ENCODE measurements at places on chromosomes 3 and 15. TPM values are rescaled to one million over a fixed set of nuclear protein-coding genes. Genes with fewer than 3 reads are reported as not detected.

Gene INSYN1
- not detected for total RNA-seq

Gene GOLGA8J
- total RNA-seq: 0.20 TPM

Gene GJD2
- total RNA-seq: not detected

Gene PGBD4
- 4.7 TPM for total RNA-seq

Gene PPARG
- 0.83 TPM for total RNA-seq

Gene PLS1
- 3.1 TPM for total RNA-seq

Gene GOLGA8B
- 332 TPM for total RNA-seq

DNA sequence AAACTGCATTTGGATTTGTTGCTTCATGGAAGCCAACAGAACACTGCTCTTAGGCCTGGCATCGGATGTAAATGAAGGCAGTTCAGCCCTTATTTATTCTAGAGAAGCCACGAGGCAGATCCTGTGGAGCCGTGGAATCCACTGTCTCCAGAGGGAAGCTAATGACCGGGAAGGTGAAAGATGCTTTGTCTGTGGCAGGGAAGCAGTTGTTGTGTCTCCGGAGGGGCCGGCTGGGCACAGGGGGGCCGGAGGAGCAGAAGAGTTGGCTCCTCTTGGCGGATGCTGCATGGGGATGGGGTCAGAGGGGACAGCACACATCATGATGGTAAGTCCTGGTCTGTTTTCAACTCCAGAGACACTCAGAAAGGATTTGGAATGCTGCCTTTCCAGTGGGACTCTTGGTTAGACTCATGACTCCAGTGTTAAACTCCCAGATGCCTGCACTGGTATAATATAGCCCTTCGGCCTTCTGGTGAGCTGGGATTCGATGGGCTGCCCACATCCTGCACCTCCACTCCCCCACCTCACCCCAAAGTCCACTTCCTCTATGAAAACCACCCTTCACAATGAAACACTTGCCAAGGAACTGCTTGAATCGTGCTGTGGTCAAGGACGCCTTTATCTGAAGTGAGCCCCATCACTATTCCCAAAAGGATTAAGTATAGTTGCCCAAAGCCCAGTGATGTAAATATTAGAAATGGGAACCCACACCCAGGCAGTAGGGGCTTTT is 33.6 kb downstream of the TPM1 start:
- no peaks in the 10 kb centered on the region for H3K4me1 ChIP-seq
- DNase-seq: no peak
- peaks cover 13% of the 10 kb centered on the region for H3K27me3 ChIP-seq
- H3K4me3 ChIP-seq: no peak overlapping the region
- H3K36me3 ChIP-seq: no peaks in the 10 kb centered on the region

GRCh38 chr3:102169915-102170479 is 264.8 kb upstream of the ZPLD1 start:
- no peaks in the 10 kb centered on the region for H3K27me3 ChIP-seq
- no peak overlapping the region for H3K27ac ChIP-seq
- no peak for DNase-seq
- no peaks in the 10 kb centered on the region for H3K36me3 ChIP-seq
- H3K4me1 ChIP-seq: no peaks in the 10 kb centered on the region

DNA sequence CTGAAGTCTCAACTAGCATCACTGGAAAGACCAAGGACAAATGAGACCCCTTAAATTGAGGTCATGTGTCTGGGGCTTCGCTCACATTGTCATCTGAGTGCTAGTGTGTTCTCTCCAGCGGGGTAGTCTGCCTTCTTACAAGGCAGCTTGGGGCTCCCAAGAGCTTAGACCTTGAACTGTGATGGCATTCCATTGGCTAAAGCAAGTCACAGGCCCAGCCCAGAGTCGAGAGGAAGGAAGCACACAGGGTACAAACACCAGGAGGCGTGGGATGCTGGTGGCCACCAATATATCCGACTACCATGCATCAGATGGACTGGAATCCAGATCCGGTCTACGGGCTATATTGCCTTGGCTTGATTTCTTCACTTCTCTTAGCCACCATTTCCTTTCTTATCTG is 31.5 kb upstream of the DYNC1LI1 start:
- no peaks in the 10 kb centered on the region for H3K36me3 ChIP-seq
- no peak overlapping the region for H3K4me3 ChIP-seq
- H3K27ac ChIP-seq: no peak overlapping the region
- no peaks in the 10 kb centered on the region for H3K4me1 ChIP-seq
- no peak for DNase-seq

DNA sequence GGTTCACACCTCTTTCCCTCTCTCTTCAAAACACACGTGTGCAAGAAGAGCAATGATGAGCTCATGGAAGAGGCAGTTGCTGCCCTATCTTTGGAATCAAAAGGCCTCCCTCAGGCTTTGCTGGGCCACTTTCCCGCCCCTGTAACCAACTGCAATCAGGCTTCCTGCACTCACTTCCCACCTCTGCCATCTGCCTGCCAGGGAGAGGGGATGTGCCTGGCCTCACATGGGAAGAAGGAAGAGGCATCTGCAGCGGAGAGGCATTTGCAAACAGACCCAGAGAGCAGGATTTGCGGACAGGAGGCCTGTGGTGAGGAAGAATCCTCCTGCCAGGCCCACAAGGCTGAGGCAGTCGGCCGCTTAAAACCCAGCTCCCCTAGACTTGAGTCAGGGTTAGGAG is 175.6 kb upstream of the ATP10A start:
- DNase-seq: no peak
- no peak overlapping the region for H3K4me3 ChIP-seq
- H3K27ac ChIP-seq: no peak overlapping the region
- H3K36me3 ChIP-seq: no peaks in the 10 kb centered on the region
- H3K27me3 ChIP-seq: no peaks in the 10 kb centered on the region
- no peaks in the 10 kb centered on the region for H3K4me1 ChIP-seq

- no peaks in the 10 kb centered on the region for H3K36me3 ChIP-seq
- no peak for DNase-seq
- no peaks in the 10 kb centered on the region for H3K27me3 ChIP-seq
- no peak overlapping the region for H3K27ac ChIP-seq
Measured at GRCh38 chr3:178434206-178434805, 101.9 kb upstream of the KCNMB2 start.

DNA sequence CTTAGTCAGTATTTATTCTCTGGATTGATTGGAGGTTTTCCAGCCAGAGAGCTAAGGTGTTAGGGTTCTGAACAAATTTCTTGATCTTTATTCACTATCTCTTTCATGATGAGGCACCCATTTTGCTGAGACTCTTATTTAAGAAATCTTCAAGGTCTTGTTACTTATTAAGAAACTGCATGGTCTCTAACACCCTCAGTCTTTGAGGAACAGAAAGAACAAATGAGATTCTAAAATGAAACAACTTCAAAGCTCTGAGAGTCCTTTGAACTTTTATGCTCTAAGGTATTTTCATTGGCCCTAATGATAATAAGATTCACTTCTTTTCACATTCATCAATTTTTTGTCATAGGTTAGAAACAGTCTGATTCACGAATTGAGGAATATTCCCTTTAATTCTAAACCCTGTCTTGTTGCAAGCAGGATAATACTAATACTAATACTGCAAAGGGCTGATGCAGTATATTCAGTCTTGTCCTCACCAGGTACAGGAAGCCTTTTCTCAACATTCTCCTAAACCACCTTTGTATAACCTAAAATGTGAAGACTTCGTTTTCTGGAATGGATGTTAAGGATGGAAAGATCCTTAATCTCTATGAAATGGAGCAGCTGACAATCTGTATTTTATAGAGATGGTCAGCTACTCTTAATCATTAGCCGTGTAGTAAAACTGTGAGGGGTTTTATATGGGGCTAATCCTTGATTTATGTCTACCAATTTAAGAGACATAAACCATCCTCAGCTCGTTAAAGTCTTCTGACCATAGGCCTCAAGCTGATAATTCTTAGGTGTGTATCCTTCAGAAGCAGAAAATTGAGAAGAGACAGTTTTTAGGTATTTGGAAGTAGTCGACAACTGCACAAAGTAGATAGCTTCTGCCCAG is 198.3 kb downstream of the OTOL1 start:
- H3K27ac ChIP-seq: no peak overlapping the region
- no peaks in the 10 kb centered on the region for H3K36me3 ChIP-seq
- no peak overlapping the region for H3K4me3 ChIP-seq
- DNase-seq: no peak
- no peaks in the 10 kb centered on the region for H3K4me1 ChIP-seq
- H3K27me3 ChIP-seq: no peaks in the 10 kb centered on the region

DNA sequence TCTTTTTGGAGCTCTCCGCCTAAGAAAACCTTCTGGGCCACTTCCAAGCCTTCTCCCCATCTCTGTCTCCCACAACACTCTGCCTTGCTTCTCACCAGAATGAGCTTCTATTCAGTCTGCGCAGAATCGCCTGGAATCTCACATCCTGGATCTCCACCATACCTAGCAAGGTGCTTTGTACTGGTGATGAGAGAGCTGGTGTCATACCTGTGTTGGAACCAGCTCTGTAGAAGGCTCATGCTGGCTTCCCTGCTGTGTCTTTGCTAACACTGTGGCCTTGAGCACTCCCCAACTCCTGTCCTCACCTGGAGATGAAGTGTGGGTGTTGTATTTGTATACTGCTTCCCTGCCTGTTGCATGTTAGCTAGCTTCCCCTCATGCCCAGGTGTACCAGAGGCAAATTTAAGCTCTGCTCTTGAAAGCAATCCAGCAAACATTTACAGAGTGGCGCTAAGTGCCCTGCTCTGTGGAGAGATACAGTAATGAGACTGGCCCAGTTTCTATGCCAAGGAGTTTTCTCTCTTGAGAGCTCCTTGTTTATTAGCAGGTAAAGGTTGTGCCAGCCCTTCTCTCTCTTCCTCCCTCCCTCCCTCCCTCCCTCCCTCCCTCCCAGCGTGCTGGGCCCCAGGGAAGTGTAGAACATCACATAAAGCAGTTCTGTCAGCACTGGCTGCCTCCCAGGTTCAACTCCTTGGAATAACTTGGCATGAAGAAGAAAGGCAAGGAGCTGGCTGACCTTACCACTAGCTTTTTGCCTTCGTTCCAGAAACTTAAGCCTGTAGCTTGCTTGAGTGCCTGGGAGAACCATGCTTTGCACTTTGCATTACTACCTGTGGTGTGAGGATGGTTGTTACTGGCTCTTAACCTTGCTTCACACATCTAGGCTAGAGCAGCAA is 54.9 kb downstream of the TRIM71 start:
- H3K4me3 ChIP-seq: no peak overlapping the region
- H3K4me1 ChIP-seq: no peaks in the 10 kb centered on the region
- no peaks in the 10 kb centered on the region for H3K36me3 ChIP-seq
- no peak overlapping the region for H3K27ac ChIP-seq
- H3K27me3 ChIP-seq: no peaks in the 10 kb centered on the region

DNA sequence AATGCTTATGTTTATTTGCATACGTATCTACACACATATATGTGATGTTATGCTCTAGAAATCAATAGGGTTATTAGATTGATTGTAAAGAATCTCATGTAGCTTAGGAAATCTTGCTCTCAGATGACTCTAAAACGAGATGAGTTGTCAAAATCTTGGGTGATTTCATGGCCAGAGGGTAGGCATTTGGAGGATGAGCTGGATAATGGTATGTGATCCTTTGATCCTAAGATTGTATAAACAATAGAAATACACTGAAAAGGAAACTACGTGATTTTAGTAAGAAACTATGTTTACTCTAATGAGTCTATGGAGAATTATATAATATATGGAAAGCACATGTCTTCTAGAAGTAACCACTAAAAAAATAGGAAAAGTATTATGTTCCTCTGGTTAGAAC is 676.6 kb downstream of the NSUN3 start:
- no peaks in the 10 kb centered on the region for H3K4me1 ChIP-seq
- no peak overlapping the region for H3K4me3 ChIP-seq
- H3K27ac ChIP-seq: no peak overlapping the region
- no peak for DNase-seq
- no peaks in the 10 kb centered on the region for H3K36me3 ChIP-seq

DNA sequence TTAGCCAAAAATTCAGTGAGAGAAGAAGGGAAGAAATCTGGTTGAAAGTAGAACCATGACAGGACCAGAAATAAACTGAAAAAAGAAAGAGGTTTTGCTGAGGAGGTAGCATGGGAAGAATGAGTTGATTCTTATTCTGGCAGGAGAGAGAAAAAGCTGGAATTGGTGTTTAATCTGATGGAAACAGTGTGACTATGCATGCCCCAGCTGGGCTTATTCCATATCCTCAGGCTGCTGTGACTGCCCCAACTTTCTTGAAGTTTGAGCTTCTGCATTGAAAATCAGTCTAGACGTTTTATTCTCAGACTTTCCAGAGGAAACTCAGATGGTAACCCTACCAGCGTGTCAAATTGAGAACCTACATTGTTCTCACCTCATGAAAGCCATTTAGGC is 352.5 kb upstream of the DCBLD2 start:
- no peaks in the 10 kb centered on the region for H3K36me3 ChIP-seq
- no peak overlapping the region for H3K27ac ChIP-seq
- no peak for DNase-seq

DNA sequence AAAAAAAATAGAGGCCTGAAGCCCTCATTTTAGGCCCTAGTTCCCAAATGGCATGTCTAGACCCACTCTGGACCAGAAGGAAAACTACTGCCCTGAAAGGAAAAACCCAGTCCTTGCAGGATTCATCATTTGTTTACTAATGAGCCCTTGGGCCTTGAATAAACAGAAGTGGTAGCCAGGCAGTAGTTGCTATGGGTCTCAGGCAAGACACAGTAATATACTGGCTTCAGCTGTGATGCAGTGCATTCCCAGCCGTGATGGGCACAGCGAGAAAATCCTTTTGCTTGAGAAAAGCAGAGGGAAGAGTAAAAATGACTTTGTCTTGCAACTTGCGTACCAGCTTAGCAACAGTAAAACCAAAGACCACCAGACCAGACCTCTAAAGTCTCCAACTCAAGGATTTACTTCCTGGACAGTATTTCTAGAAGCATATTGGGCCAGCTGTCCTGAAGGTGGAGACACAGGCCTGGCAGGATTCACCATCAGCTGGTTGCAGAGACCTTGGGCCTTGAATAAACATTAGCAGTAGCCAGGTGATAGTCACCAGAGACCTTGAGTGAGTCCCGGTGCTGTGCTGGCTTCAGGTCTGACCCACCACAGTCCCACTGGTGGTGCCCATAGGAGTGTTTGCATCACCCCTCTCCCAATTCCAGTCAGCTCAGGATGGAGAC is 208.3 kb upstream of the SLITRK3 start:
- H3K4me1 ChIP-seq: no peaks in the 10 kb centered on the region
- no peaks in the 10 kb centered on the region for H3K27me3 ChIP-seq

GRCh38 chr15:51736069-51736468 is 1.4 kb downstream of the LYSMD2 start:
- no peak for DNase-seq
- H3K27me3 ChIP-seq: no peaks in the 10 kb centered on the region
- H3K27ac ChIP-seq: peak overlapping the region; percentile 65
- peaks cover 78% of the 10 kb centered on the region for H3K4me1 ChIP-seq
- peak overlapping the region; percentile 62 for H3K4me3 ChIP-seq

- H3K27me3 ChIP-seq: no peaks in the 10 kb centered on the region
- no peaks in the 10 kb centered on the region for H3K36me3 ChIP-seq
- H3K4me1 ChIP-seq: peaks cover 4% of the 10 kb centered on the region
- no peak overlapping the region for H3K4me3 ChIP-seq
- H3K27ac ChIP-seq: no peak overlapping the region
Measured at GRCh38 chr3:39376959-39377634, 6.1 kb upstream of the SLC25A38 start.

GRCh38 chr3:156252656-156253055 is 132.3 kb downstream of the KCNAB1 start:
- H3K27ac ChIP-seq: no peak overlapping the region
- no peak for DNase-seq
- H3K4me1 ChIP-seq: no peaks in the 10 kb centered on the region
- H3K4me3 ChIP-seq: no peak overlapping the region
- H3K36me3 ChIP-seq: no peaks in the 10 kb centered on the region
- H3K27me3 ChIP-seq: no peaks in the 10 kb centered on the region

Measured in CD4-positive, alpha-beta memory T cell (primary cell).